COLO829 (cell line): ENCODE measurements at places on chromosomes 5 and 9.

GRCh38 chr5:79107020-79107796 lies 4.4 kb upstream of the BHMT start:
- peak; percentile 30 for DNase-seq

DNA sequence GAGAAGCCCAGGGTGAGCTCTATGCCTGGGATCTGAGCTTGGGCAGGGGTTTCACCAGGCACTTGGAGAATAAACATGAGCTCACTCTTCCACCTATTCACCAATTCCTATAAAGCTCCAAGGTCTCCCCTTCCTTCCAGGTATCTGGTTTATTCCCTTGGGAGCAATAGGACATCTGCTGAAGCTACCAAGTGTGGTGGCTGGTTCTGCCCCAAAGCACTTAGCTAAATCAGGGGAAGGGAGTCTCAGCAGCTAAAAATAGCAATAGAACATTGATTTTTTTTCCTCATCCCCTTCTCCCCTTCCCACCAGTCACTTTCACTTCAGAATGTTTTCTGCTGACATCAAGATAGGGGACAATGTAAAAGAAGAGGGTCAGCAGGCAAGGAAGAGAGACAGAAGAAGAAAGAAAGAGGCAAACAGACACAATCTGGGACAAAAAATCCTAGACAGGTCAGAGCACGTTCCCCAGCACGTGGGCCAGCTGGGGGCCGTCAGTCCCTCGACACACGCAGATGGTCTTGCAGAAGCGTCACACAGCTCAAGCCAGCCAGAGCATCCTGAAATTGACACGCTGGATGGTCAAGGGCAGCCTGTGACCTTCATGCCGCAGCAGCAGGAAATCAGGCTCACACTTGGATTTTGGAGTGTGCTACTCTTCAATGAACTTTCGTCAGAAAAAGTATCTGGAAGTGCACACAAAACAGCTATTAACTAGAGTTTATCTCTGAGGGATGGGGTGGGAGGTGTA lies 176.0 kb downstream of the ZNF608 start:
- DNase-seq, result no peak

GRCh38 chr9:21434202-21435014 lies 5.8 kb upstream of the IFNA1 start:
- peak; percentile 33 for DNase-seq

DNA sequence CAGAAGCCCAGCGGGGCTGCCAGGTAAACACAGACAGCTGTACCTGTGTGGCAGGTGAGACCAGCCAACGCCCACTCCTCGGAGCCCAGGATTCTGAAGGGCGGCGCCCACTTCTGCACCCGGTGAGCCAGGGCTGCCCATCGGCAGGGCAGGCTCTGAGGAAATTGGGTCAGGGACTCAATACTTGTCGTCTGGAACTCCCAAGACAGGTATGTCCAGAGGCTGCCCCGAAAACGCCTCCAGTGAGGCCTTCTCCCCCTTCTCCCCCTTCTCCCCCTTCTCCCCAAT lies 19.8 kb downstream of the GLT6D1 start:
- no peak for DNase-seq

GRCh38 chr5:30959238-30959637 lies 234.2 kb upstream of the CDH6 start:
- DNase-seq, result no peak

DNA sequence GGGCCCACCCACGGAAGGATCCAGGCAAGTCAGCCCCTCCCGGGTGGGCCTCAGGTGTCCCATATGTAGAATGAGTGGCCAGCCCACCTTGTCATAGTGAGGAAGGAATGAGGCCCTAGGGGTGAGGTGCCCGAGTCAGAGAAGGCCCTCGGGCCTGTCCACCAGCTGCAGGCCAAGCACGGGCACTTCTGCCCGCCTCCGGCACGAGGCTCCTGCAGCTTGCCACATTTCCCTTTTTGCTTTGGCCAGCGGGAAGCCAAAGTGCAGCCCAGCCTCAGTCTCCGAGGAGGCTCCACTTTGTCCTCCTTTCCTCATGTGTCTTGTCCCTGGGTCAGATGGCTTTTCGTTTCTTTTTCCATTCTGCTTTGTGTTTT lies 72.9 kb downstream of the PSMB7 start:
- DNase-seq, result no peak

DNA sequence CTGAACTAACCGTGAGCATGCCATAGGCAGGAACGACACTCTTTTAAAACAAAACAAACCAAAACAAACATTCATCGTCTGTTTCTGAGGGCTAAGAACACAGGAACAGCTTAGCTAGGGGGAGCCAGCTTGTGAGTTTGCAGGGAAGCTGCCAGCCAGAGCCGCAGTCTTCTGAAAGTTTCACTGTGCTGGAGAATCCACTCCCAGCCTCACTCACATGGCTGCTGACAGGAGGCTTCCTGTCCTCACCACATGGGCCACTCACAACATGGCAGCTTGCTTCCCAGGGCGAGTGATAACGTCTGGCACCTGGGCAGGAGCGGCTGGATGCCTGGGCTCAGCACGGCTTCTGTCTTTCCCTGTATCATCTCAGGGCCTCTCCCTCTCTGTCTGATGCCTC lies 275.2 kb downstream of the MSX2 start:
- no peak for DNase-seq

- DNase-seq, result no peak
These were observed 49.5 kb upstream of the MCCC2 start for GRCh38 chr5:71537687-71538086.

DNA sequence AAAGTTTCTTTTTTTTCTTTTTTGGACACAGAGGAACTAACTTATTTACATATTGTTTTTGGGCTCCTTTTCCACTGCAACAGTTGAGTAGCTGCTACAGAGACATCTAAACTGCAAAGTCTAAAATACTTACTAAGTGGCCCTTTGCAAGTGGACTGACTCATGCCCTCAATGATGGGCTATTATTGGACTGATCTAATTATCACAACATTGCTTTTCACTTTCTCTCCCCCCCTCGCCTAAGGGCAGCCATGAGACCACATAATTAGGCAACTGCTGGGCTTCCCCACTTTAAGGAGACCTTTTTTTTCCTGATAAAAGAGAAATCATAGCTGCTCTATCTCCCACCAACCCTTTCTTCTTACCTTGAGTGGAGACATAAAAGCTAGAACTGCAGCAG lies 47.0 kb downstream of the PLK2 start:
- no peak for DNase-seq

DNA sequence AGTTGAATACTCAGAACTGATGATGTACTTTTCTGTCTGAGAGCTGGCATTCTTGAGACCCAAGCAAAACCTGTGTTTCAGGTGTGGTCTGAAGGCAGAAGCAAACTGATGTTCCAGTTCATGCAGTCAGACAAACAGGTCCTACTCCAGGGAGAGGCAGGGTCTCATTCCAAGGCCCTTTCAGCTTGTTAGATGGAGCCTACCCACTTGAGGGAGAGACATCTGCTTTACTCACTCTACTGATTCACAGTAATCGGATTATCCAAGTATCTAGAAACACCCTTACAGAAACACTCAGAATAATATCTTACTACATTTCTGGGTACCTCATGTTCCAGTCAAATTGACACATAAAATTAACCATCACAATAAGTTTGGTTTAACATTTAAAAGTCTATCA lies 207.8 kb downstream of the KDM4C start:
- DNase-seq, result no peak

DNA sequence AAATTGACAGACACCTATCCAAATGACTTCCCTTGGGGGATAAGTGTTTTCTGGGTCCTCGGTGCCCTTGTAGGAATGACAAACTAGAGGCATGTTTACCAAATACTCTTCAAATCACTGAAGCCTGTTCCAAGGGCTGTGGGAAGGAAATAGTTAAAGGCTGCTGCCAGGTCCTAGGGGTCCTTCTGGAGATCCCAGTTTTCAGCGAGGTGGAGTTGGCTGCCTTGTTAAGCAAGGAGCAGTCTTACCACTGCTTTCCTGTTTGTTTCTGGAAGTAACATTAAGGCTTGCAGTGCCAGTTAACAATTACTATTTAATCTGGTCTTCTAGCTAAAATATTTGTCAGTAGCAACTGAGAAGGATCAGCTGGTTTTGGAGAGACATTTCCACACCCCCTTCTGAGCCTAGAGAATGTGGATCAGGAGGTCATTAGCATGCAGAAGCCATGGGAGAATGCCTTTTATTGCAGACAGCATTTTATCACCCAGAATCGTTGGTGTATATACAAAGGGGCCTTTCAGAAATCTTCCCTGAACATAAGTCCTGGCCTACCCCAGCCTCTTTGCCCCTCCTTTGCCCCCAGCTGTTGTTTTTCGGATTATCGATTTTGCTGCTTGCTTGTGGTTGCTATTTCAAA lies 238.8 kb downstream of the DMAC1 start:
- peak; percentile 22 for DNase-seq

DNA sequence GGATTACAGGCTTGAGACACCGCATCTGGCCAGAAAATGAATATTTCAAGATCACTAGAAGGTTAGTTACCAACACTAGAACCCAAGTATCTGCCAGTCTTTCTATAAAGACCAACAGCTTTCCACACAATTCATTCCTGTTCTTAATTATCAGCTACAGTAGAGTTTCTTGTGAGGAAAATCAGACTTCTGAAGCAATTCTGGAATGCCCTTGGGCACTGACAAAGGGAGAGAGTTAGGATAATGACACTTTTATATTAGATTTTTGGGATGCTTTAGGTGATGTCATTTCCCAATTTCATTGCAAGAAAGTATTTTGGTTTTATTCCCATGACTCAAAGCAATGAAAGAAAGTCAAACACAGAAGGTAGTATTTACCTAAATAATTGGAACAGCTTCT lies 497.0 kb upstream of the TUSC1 start:
- DNase-seq, result peak; percentile 2

DNA sequence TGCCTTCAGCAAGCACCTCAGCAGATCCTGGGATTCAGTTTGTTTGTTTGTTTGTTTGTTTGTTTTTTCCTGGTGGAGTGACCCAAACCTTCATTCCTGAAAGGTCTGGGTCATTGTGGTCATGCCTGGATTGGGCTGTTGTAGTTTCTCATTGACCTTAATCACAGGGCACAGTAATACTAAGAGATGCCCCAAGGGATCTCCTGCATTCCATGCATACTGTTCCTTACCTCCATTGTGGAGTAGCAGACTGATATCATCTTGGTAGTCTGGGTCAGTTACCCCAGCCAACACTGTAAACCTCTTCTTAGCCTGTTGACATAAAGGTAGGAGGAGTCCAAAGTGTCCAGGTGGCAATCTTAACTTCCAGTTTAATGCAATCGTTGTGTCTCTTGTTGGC lies 1466.7 kb upstream of the CDH9 start:
- DNase-seq, result no peak

DNA sequence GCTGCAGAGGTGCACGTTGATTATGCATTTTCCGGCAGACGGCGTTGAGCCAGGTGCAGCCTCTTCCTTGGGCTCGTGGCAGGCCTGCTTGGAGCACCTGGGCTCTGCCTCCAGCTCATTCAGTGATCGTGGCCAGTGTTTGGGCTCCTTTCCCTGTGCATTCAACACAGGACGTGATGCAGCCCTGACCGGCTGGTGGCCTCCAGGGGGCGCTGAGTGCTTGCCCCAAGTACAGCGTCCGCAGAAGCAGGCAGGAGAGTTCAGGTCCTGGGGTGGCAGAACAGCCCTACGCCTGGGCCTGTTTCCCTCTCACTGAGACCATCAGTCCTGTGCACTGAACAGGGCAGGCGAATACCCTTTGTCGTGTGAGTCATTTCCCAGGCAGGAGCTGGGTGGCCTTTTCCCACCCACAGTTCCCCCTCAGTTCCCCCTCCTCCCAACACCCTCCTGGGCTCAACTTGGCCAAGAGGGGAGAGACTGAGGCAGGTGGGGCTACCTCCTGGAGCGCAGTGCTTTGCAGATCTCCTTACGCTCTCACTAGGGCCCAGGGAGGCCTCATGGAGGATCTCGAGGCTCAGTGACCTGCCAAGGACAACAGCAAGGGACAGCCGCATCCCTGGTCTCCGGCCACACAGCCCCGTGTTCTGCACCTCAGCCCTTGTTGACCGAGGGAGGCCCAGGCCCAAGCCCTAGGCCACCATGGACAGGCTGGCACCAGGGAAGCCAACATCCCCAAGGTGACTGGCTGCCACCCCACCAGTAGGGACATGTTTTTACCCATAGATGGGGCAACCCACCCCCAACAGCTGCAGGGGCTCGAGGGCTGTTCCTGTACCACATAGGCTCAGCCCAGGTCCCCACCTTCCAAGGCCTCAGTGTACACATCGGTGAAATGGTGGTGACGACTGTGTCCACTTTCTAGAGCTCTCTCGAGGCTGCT lies 52.9 kb downstream of the LRSAM1 start:
- peak; percentile 38 for DNase-seq

DNA sequence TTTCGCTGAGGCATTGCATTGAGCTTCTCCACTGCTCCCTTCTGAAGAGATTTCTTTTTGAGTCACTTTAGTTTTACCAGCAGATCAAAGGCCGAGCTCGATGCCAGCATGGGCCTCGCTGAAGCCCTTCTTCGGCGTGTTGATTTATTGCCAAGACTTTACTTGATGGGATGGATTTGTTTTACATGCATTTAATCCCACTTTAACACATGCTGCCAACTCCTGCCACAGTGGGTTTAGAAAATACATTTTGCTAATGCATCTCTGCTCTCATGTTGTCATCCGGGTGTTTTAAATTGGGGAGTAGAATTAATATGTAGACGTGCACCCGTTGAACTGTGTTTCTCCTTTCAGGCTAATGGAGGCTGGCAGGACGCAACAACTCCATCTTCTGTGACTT lies 218.3 kb downstream of the PBX3 start:
- DNase-seq, result no peak

DNA sequence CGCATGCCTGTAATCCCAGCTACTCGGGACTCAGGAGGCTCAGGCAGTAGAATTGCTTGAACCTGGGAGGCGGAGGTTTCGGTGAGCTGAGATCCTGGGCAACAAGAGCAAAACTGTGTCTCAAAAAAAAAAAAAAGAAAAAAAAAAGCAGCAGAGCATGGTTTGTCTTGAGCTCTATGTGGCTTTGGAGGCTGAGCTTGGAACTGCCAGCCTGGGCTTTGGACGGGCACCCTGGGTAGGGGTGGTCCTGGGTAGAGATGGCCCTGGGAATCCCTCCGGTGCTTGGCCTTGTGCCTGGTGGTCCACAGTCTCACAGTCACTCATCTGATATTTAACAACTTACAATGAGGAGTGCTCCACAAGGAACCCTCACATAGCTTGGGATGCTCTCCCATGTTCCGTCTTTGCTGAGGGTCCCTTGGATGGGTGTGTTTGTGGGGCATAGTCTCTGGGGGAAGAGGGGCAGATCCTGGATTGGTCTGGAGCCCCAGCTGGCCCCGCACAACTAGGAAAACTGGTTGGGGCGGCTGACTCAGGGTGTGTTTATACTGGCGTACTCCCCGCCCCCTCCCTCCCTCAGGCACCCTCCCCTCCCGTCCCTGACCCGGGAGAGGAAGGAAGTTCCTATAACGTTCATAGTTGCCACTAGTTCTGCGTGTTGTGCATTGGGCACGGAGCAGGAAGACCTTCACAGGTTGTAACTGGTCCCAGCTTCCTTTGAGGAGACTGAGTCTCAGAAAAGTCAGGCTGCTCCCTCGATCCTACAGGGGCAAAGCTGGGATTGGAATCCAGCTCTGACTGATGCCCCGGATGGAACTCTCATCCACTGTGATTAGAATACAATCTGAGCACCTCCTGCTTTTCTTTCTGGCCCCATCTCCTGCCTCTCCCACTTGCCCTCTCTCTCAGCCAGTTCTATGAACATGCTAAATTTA lies 11.2 kb downstream of the IER5L start:
- peak; percentile 85 for DNase-seq

GRCh38 chr9:1024112-1024511 lies 26.0 kb upstream of the DMRT2 start:
- no peak for DNase-seq

GRCh38 chr9:32524892-32525708 lies 896 bp downstream of the RIGI start:
- DNase-seq, result no peak

- no peak for DNase-seq
These were observed 351.4 kb upstream of the FTMT start for GRCh38 chr5:121500310-121500709.

- DNase-seq, result peak; percentile 28
These were observed 8.3 kb upstream of the YTHDC2 start for GRCh38 chr5:113505181-113505580.
